ENCODE measurements at places on chromosomes 3 and 15. TPM values are rescaled to one million over a fixed set of nuclear protein-coding genes. Genes with fewer than 3 reads are reported as not detected.

ILDR1 gene
- 0.20 TPM for total RNA-seq

GRCh38 chr15:42092398-42093318 lies 1.7 kb downstream of the PLA2G4D start:
- peak; percentile 79 for DNase-seq

GRCh38 chr3:141343077-141343476 lies 25.2 kb upstream of the ZBTB38 start:
- DNase-seq: no peak

DNA sequence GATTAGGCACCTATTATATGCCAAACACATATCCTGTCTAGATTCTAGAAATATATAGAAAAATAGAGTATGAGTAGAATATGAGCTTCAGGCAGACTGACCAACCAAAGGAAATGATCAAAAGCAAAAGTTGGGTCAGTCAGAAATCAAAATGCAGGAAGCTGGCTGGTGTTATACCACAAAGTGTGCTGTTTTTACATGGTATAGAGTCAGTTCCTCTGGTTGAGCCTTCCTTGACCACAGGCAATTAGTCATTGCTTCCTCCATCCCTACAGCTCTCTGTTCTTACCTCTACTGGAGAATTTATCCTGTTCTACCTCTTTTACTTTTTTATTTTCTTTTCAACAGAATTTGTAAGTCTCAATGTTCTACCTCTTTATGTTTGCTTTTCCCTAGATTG lies 149.8 kb downstream of the TMCO5A start:
- no peak for DNase-seq

GRCh38 chr3:188446766-188447165 lies 292.8 kb downstream of the LPP start:
- DNase-seq: no peak

CLSTN2 gene
- total RNA-seq: 4.9 TPM

DNA sequence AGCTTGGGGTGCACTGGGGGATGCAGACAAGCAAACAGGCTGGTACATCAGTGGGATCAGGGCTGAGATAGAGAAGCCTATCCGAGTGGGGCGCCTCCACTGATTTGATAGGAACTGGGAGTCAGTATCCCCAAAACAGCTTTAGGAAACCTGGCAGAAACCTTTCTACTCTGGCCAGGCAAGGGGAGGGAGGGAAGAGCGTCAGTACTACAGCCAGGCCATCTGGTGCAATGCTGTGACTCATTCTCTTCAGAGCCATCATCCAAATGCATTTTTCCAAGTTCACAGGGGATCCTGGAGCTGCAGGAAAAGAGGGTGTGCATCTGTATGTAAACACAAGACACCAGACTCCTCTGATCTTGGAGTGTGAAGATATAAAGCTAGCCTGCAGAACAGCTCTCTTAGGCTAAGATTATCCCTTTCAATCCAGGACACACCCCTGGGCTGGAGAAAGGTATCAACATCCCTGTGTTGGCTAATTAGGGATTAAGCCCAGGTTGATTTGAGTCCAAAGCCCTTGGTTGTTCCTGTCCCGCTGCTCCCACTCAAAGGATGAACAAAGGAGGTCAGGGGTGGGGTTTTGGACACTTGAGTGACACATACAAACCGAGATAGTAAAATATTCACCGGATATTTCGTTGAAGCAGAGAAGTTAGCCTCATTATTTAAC lies 9.3 kb downstream of the GALNT15 start:
- no peak for DNase-seq

ANAPC13 gene
- 75.6 TPM for total RNA-seq

GRCh38 chr15:65377976-65378366 lies at the start of gene IGDCC3:
IGDCC3 (minus strand) TSS chr15:65378002; CDS start chr15:65377788, 214 bp downstream.
- no peak for DNase-seq

DNA sequence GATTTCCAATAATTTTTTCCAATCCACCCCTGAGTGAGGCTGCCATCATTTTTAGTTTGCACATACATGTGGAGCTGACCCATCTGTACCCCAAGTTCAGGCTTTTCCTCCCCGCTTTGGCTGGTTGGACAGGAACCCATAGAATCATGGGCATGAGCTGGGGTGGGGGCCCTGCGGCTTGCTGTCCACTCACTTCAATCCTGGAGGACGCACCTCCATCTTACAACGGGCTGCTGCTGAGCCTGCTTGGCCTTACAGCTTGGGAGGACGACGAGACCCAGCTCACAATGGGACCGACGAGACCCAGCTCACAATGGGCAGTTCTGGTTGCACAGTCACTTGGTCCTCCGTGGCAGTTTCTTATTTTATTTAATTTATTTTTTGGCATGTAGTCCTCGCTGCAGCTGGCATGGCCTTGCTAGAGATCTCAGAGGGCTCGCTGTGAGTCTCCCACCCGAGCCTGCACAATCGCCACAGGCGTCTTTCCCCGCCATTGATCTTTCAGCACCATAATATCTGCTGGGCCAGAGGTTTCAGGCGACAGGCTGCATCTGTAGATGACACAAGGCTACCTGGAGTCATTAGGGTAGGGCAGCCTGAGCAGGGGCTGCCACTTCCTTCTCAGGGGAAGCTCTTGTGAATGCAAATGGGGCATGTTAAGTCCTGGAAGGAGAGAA lies 19.6 kb upstream of the EPHB3 start:
- DNase-seq: no peak

GRCh38 chr15:40060236-40060961 lies 21.4 kb upstream of the SRP14 start:
- DNase-seq: no peak
